ENCODE measurements at places on chromosomes 16 and 17.

DNA sequence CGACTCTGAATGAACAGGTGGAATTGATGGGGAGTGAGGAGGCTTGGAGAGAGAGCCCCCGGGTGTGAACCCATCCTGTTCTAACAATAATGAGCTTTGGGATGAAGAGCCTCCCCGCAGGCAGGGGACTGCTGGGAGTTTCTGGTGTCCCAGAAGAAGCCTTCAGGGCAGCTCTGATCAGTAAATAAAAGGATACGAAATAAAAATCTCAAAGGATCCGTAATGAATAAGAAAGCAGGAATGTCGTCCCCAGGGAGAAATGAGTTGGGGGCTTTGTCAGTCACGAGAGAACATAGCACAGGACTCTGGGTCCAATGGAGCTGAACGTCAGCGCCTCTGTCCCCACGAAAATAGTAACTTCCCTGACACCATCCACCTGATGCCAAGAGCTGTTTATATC is 113.4 kb downstream of the PITPNC1 start:
- no peak for DNase-seq

GRCh38 chr17:77147357-77147801 is 6.6 kb downstream of the SEC14L1 start:
- no peak for DNase-seq

DNA sequence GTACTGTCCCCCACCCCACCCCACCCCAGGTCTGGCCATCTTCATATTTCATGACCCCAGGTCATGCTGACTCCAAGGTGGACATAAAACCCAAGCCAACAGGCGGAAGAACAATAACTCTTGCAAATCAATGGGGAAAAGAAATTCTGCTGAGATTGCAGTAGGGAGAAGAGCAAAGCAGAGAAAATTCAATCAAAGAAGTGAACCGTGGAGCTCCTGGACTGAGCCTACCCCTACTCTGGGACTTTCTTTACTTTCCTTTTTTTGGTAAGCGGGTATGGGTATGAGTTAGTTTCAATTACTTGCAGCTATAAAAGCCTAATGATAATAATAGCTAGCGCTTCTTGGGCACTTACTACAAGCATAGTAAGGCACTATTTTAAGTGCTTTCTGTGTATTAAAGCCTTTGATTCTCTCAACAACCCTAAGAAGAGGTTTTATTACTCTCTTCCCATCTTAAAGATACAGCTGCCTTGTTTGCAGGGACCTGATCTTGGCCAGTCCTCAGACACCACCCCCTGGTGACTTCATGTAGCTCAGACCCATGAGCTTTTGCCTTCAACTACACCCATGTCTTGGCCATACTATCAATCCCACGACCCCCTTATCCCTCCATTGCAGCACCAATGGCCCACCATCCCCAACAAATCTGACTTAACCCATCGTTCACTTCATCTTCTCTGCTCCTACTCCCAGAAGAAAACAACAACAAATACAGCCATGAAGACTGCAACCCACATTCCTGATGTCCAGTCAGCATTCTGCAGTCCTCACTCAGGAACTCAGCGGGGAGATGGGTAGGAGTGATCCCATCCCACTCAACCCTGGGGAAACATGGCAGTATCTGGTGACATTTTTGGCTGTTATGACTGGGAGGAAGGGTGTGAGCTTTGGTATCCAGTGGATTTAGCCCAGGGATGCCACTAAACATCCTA is 4.4 kb downstream of the GGA2 start:
- DNase-seq: no peak

DNA sequence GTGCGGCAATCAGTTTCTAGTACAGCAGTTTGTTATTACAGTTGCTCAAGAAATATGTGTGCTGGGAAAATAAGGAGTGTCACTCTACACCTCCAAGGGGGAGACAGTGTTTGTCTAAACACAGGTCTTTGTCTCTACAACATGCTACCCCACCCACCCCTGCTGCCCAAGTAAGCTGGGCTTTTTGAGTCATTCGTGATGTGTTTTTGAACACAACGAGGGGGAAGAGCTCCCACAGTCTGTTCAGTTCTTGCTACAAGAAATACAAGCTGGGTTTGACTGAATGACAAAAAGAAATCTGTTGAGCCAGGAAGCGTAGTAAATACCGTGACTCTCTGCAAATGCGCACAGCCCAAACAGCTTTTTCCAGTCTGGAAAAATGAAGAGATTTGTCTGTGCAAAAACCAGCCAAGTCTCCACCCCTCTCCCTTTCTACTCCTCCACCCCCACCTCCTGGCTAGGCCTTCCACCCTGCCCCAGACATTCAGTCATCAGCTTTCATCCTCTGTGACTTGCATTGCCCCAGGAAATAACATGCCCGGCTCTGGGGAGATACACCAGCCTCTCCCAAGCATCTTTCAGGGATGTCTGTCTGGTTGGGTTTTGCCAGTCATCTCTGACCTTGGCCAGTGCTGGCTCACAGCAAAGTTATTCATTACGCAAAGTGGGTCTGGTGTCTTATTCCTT is 25.7 kb downstream of the CHD9 start:
- DNase-seq: no peak

DNA sequence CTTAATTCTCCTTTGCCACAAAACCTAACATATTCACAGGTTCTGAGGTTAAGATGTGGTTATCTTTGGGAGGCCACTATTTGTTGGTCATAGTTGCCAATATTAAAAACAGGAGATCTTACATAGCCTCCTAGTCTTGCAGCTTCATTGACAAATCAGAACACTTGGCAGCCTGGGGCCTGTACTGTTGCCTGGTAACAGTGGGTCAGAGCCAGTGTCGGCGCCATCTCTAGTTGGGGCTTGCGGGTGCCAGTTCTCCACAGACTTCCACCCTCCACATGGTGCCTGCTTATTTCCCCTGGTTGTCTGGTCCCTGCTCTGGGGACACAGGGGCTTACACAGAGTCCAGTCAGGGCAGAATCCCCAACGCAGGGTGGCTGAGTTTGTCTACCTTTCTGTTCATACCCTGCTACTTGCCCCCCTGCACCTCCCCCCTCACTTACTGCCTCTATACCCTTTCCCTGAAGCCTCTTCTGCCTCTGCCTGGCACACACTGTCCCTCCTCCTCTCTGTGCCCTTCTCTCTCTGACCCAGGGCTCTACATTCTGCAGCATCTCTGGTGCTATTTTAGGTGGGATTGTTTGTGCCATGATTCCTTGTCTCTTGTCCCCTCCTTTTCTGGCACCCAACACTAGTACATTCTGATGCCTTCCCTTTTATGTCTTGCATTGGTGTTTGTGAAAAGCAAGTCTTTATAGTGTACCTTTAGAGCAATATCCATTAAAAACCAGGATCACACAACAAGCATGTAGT is 13.4 kb downstream of the EPN2 start:
- no peak for DNase-seq

- DNase-seq: no peak
These were observed 11.8 kb upstream of the FOXK2 start for GRCh38 chr17:82507631-82508175.

Measured in fibroblast of skin of left quadriceps (primary cell).